ENCODE measurements at places on chromosomes 13 and 19.

- DNase-seq, result no peak
Measured at GRCh38 chr19:29491995-29492577, 33.7 kb upstream of the VSTM2B start.

GRCh38 chr13:51818781-51819511 is 15.0 kb upstream of the DHRS12 start:
- no peak for DNase-seq

DNA sequence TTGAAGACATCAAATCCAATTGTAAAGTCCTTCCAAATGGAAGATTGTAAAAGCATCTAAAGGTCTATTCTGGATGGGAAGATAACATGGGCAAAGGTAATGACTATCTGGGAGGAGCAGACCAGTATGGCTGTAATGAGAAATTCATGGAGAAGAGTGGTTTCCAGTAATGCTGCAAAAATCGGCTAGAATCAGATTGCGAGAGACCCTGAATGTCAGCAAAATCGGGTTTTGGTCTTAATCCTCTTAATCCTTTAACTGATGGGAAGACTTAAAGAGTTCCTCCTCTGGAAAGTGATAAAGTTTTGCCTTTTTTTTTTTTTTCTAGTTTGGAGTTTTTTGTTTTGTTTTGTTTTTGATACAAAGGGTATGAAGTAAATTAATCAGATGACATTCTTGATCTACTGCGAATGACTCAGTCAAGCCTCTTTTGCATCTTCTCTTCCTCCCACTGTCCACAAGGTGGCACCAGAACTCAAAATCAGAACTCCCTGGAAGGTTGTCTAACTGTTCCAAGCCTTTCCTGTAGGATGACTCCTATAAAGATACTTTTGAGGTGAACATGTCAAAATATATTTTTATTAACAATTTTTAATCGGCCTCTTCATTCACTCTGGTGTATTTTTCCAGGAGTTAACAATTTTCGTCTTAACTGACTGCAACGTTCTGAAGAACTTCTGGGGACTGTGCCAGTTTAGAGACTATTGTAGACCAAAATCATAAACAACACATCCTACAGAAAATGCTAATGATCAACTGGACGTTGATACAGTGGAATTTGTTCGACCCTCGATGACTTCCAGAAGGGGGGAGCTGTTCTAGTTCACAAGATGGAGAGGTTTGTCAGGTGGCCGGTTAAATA is 213.3 kb upstream of the MIR17HG start:
- peak; percentile 36 for DNase-seq

DNA sequence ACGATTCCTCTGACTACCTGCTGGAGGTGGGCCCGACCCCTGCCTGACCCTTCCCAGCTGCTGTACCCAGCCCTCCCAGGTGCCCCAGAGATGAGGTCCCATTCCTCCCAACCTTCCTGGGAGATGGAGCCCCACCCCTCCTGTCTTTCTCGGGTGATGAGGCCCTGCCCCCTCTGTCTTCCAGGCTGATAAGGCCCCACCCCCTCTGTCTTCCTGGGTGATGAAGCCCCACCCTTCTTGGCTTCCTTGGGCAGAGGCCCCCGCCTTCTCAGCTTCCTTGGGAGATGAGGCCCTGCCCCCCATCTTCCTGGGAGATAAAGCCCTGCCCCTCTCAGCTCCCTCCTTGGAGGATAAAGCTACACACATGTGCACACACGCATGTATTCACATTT is 47.9 kb downstream of the CERS4 start:
- no peak for DNase-seq

GRCh38 chr13:39910833-39911232 is 255.4 kb downstream of the COG6 start:
- no peak for DNase-seq

DNA sequence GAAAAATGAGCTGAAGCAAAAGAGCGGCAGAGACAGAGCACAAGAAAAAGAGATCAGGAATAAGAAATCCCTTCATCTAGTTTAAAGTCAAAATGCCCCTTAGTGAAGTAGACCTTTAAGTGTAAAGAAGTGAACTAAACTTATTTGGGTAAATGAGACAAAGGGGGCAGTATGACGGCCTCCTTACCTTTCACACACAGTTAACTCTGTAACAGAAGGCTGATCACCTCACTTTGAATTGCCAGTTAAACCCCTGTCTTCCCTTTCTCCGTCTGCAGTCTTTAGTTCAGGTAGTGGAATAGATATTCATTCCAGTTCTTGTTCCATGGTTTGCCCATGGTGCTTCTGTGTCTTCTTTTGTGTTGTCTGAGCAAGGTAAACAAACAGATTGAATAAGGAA is 1029.8 kb downstream of the DIAPH3 start:
- no peak for DNase-seq

- DNase-seq, result no peak
Measured at GRCh38 chr13:45865414-45865813, 13.9 kb upstream of the SIAH3 start.

GRCh38 chr13:102441085-102441484 is 39.2 kb upstream of the FGF14 start:
- no peak for DNase-seq

DNA sequence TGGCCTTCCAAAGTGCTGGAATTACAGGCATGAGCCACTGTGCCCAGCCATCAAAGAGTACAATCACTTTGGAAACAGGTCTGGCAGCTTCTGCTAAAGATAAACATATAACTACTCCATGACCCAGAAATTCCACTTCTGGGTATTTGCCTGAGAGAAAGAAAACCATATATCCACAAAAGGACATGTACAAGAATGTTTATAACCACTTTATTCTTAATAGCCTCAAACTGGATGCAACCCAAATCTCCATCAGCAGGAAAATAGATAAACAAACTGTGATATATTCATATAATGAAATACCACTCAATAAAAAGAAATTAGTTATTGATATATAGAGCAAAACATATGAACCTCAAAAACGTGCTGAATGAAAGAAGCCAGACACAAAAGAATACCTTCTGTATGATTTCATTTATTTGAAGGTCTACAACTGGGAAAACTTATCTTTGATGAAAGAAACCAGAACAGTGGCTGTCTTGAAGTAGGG is 40.5 kb downstream of the TEX26 start:
- DNase-seq, result no peak

DNA sequence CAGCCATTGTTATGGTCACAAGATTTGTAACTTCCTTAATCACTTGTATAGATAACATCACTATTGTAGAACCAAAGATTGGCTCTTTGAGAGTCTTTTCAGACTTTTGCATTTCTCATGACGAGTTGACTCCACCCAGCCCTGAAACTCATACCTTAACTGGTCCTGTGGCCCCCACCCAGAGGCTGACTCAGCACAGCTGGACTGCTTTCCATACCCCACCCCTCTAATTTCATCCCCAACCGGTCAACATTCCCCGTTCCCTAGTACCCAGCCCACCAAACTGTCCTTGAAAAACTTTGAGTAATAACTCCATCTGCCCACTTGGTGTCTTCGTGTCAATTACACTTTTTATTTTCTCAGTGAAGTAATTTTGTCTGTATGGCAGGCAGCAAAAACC is 32.1 kb upstream of the SLITRK1 start:
- DNase-seq, result no peak

DNA sequence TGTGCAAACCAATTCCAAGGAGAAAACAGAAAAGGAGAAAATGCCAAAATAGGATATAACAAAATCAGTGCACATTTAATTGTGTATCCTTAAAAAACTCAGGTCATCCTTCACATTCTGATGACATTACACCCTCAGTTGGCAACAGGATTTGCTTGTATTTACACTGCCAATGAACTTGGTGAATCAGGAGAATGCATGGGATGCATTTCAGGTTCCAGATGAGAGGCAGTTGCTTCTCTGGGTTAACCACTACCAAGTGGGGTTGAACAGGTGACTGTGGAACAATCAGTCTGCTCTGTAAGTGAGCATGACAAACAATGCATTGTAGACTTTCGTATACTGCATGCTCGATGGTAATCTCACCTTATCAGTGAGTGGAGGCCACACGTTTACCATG is 79.1 kb downstream of the STARD13 start:
- no peak for DNase-seq

- DNase-seq, result no peak
Measured at GRCh38 chr19:46435009-46435408, 6.3 kb upstream of the PNMA8C start.

GRCh38 chr13:27263438-27263837 is 7.2 kb upstream of the RASL11A start:
- no peak for DNase-seq

DNA sequence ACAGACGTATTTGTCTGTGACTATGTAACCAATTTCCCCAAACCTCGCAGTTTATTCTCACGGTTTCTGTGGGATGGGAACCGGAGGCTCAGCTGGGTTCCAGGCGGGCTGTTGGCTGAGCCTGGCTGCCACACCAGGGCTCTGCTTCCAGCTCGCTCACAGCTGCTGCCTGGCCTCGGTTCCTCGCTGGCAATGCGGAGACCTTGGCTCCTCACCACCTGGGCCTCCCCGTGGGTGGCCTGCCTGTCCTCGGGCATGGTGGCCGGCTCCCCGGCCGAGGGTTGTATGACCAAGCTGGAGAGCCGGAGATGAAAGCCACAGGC is 218.9 kb upstream of the MAB21L1 start:
- DNase-seq, result no peak

DNA sequence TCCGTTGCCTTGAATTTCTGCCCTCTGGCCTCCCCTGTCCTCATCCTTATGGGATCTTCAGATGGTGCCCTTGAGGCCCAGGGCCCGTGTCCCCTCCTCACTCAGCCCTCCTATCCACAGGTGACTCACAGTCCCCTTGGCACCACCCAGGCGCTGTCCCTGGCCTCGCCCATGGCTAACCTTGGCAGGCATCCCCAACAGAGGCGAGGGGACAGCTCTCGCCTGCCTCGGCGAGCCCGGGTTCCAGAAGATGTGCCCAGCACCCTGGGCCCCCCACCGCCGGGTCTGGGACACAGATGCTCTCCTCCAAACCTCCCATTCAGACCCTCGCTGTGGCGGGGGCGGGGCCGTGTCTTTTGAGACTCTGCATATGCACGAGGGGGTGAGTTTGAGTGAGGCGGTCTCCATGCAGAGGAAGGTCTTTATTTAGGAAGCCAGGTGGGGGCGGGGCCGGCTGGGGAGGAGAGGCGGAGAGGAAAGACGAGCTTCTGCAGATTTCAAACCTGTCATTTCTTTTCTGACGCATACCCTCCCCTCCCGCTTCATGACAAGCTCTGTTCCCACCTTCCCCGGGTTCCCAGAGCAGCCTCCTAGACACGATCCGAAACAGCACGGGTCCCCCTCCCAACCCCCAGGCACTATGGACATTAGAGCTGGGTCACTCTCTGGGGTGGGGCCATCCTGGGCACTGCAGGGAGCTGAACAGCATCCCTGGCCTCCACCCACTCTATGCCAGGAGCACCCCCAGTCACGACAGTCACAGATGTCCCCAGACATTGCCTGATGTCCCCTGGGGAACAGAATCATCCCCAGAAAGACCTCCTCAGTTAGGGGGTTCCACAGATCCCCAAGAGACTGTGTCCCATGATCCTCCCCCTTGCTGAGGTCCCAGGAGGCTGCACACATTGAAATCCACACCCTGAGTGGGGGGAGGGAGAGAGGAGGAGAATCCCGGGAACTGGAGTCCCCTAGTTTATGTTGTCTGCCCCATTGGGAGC is 48.5 kb downstream of the GNG7 start:
- no peak for DNase-seq

DNA sequence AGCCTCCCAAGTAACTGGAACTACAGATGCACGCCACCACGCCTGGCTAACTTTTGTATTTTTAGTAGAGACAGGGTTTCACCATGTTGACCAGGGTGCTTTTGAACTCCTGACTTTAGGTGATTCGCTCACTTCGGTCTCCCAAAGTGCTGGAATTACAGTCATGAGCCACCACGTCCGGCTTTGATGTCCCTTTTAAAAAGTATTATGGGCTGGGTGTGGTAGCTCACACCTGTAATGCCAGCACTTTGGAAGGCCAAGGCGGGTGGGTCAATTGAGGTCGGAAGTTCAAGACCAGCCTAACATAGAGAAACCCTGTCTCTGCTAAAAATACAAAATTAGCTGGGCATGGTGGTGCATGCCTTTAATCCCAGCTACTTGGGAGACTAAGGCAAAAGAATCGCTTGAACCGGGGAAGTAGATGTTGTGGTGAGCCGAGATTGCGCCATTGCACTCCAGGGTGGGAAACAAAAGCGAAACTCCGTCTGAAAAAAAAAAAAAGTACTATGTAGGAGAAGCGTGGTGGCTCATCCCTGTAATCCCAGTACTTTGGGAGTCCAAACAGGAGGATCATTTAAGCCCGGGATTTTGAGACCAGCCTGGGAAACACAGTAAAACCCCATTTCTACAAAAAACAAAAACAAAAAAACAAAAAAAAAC is 22.8 kb upstream of the ERVV-1 start:
- DNase-seq, result no peak

- no peak for DNase-seq
Measured at GRCh38 chr13:110676595-110677587, 29.0 kb downstream of the CARS2 start.

DNA sequence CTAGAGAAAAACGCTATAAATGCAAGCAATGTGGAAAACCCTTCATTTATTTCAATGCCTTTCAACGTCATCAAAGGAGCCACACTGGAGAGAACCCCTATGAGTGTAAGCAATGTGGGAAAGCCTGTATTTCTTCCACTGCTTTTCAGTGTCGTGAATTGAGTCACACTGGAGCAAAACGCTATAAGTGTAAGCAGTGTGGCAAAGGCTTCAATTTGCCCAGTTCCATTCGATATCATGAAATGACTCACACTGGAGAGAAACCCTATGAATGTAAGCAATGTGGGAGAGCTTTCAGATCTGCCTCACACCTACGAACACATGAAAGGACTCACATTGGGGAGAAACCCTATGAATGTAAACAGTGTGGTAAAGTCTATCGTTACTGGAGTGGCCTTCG is 27.4 kb downstream of the ZNF20 start:
- no peak for DNase-seq

GRCh38 chr19:36115453-36116343 is at the start of gene TBCB:
TBCB (plus strand) TSS chr19:36115468; CDS start chr19:36115561, 93 bp downstream.
- no peak for DNase-seq

GRCh38 chr13:103607995-103608394 is 541.8 kb upstream of the SLC10A2 start:
- no peak for DNase-seq

- DNase-seq, result no peak
Measured at GRCh38 chr13:27054760-27055159, 116.9 kb downstream of the USP12 start.

- DNase-seq, result no peak
Measured at GRCh38 chr19:54081032-54081431, at the start of gene TARM1. TARM1 (minus strand) TSS chr19:54081365; CDS start chr19:54081340, 25 bp downstream.

GRCh38 chr19:7413629-7414028 is 64.9 kb downstream of the ARHGEF18 start:
- DNase-seq, result no peak

- DNase-seq, result no peak
Measured at GRCh38 chr13:31072041-31072440, 89.7 kb downstream of the HSPH1 start.

GRCh38 chr19:1671716-1672037 is 19.3 kb upstream of the TCF3 start:
- no peak for DNase-seq

- DNase-seq, result no peak
Measured at GRCh38 chr13:41162151-41162550, 29.5 kb upstream of the KBTBD6 start.
